Glutamatergic neuron (in vitro differentiated cells): ENCODE measurements at places on chromosomes 5 and 9.

DNA sequence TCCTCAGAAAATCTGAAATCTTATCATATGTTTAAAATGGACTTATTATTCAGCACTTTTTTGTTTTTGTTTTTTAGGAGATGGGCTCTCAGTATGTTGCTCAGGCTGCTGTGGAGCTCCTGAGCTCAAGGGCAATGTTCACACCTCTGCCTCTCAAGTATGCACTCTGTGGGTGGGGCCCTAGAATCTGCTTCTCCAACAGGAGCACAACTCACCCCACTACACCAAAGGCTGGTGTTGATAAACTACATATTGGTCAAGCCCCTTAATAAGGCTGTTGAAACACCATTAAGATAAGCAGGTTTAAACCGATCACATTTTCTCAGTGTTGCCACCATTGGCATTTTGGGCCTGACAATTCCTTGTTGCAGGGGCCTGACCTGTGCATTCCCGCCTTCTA is 131.6 kb downstream of the FANCC start:
- no peak for DNase-seq

DNA sequence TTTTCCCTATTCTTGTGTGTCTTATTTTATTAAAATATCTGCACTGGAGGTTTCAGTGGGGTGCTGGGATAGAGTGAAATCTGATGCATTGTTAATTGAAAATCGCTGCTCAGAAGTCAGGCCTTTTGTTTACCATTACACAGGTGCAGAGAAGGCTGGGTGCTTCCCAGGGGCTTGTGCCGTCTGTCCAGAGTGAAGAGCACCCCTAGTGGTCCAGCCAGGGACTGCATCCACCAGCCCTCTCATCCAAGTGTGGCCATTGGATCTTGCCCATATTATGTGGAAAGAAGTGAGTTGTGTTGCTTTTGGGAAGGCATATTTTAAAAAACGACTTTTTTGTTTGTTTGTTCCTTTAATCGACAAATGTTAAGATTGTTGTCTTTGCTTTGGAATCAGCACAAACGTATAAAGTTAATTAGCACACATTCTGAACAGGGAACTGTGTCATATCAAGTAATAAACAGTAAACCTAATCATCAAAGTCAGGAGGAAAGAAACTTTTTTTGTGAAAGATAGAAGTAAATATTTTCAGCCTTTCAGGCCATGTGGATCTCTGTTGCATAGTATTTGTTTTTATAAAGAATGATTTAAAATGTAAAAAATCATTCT is 315.6 kb downstream of the MTRR start:
- peak; percentile 82 for DNase-seq

DNA sequence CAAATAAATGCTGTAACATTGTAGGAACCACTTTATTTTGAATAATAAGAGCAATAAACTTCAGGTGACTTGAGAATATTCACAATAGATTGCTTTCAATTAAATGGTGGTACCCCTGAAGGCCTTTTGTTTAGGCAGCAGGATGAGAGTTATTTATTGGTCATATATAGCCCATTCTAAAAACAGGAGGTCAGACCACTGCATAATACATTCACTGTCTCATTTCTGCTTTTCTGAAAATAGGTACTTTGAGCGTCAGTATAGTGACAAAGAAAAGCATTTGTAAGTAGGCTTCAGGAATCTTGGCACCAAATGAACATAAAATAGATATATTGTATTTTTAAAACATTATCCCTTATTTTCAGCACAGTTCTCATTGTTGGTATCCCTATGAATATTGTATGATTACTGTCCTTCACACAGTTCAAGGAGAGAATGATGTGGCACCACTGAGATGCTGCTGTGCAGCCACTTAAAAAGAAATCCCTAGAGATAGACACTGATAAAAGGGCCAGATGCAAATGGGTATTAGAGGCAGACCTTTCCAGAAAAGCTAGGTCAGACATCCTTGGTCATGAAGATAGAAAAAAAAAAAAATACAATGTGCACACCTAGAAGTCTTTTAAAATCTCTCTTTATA is 381.8 kb upstream of the ST8SIA4 start:
- no peak for DNase-seq

DNA sequence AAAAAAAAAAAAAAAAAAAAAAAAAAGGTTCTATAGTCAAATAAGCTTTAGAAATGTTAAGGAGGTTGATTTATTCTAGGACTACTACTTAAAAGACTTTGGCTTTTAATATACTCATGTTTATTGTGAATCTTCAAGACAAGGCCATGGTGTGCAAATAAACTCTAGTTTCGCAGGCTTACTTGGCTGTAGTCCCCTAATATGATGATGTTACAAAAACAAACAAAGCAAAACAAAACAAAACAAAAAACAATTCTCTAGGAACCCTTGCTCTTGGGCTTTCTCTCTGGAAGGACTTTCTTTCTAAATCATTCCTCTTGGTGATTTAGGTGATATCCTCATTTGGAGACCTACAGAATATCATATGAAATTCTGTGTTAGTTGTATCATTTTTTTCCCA is 172.0 kb downstream of the GDNF start:
- DNase-seq: no peak

DNA sequence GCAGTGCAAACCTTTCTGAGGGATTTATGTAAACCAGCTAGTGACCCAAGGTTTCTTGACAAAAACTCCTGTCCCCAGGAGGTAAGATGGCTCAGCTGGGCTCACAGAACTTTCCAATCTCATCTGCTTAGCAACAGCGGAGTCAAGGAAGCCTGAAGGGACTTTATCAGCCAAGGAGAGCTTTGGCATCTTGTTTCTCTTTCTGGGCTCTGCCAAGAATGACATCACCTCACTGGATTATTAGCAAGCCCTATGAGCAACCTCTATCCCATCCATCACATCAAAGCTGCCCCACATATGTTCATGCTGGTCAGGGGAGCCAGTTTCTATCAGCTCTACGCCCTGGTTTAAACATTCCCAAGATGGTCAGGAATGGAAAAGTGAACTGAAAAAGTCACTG is 461.3 kb downstream of the ENC1 start:
- DNase-seq: no peak

DNA sequence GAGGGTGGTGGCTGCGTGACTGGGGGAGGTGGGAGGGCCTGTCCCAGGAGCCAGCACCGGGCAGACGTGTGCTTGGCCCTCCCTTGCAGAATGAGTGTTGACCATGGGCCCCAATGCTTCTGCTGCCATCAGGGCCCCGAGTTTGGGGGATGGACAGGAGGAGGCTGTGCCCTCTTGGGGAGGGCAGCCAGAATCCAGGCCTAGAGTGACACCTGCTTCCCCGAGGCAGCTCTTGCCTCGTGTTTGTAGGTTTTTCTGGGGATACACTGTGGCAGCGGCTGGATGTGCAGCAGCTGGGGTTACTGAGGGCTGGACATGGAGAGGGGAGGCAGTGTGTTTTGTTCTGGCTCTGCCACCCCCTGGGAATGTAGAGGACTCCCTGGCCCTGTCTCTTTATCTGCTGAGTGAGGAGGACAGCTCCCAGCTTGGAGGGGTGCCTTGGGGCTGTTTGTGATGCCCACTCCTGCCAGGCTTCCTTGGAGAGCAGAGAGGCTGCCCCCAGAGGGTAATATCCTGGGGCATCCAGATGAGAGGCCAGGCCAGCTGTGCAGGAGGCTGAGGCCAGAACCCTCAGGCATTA is 22.7 kb downstream of the WNK2 start:
- peak; percentile 16 for DNase-seq
